NCI-H524 (cell line): ENCODE measurements at places on chromosomes 12 and 14.

GRCh38 chr12:46373301-46374296 is 1.0 kb upstream of the SLC38A2 start:
- DNase-seq = peak; percentile 40

- no peak for DNase-seq
These were observed 43.8 kb upstream of the BICD1 start for GRCh38 chr12:32062881-32063280.

- DNase-seq = no peak
These were observed 40.8 kb downstream of the ANO6 start for GRCh38 chr12:45256721-45257120.

DNA sequence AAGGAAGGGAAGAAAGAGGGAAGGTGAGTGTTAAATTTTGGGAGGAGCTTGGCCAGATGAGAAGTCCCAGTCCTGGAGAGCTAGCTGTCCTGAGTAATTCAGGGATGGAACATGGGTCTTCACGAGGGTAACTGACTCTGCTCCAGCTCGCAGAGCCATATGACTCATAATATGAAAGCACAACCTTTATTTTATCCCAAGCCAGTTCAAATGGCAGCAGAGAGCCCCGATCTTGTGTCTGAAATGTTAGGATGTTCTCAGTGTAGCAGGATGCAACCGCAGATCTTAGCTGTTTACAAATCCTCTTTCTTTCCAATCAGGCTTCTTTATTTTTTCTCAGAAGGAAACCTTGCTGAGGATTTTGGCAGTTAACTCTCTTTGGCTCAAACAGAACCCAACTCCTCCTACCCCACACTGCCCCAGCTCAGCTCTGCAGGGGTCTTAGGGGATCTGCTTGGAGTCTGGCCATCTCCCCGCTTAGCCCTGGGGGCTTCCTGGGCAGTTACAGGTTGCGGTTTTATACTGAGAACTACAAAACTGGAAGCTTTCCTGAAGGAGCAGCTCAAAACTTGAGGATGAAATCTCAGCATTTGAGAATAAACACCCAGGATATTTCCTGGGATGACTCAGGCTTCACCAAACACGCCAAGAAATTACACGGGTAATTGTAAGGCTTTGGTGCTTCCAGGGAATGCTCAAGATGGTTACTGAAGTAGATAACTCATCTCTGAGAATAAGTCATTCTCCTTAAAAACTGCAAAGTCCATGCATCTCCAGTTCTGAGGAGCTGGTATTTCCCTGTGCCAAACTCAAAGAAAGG is 92.5 kb downstream of the VCPKMT start:
- no peak for DNase-seq

DNA sequence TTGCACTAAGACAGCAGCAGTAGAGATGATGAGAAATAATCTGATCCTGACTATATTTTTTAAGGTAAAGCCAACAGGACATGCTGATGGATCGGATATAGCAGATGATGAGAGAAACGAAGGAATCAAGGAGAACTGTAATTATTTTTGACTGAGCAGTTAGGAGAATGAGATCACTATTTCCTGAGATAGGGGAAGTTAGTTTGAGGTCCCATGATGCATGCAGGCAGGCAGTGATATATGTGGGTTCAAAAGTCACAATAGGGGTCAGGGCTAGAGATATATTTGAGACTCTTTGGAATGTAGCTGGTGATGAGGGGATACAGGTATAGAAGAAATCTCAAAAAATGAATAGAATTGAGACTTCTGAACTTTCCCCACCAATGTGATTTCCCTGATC is 107.6 kb downstream of the GTF2A1 start:
- DNase-seq = no peak

- no peak for DNase-seq
These were observed 3.3 kb upstream of the RPH3A start for GRCh38 chr12:112788205-112788604.

DNA sequence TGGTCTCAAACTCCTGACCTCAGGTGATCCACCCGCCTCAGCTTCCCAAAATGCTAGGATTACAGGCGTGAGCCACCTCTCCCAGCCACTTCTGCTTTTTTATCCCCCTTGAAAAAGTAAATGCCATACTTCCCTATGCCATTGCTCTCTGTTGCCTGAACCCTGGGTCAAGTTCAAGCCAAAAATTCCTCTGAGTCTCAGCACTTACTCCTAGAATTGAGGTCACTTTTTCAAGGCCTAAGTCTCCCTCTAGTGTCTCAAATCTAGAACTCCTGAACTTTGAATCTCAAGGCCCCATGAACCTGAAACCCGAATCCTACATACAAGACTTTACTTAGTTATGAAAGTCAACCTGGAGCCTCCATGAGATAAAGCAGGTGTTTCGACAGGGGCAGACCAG is 1.4 kb upstream of the APOBEC1 start:
- no peak for DNase-seq

- DNase-seq = peak; percentile 55
These were observed 95.1 kb downstream of the NT5DC3 start for GRCh38 chr12:103745962-103746361.

GRCh38 chr12:109724321-109724892 is 10.8 kb downstream of the FAM222A start:
- DNase-seq = no peak

DNA sequence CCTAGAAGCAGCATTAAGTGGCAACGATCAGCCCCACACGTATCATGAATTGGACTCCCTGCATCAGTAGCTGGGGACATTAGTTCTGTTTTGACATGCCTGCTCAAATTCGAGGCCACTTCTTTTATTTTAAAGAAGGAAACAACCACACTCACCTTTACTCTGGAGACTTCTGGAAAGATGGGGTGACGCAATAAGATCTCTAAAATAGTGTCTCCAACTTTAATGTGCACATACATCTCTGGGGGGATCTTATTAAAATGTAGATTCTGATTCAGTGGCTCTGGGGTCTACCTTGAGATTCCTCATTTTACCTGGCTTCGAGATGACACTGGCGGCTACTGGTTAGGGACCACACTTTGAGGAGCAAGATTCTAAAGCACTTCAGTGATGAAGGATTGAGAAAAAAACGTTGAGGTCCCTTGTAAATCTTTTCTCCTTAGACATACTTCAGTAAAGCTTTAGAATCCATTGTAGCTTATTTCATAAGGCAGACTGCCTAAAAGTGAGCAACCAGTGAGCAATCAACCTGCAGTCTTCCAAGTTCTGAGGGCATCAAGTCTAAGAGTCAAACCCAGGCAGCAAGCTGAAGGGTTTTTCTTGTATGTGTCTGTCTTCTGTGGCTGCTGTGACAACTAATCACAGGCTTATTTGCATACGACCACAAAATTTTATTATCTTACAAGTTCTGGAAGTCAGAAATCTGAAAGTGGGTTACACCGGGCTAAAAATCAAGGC is 718.6 kb upstream of the TBX3 start:
- DNase-seq = no peak

DNA sequence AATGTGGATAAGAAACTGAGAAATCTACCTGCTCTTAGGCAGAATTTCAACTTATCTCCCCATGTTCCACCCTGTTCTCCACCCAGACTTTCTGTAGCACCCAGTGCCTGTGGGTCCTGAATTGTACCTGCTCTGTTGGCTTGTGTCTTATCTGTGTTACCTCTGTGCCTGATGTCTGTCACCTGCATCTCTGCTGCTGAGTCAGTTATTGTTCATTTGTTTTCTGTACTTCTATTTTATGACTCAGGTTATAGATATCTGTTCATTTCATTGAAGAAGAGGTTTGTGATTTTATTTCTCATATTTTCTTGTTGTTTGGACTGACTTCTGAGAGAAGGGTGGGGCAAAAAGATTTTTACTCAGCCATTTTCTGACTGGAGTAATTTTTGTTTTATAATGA is 11.7 kb downstream of the SOCS4 start:
- DNase-seq = no peak

- DNase-seq = no peak
These were observed 118.6 kb upstream of the SYT1 start for GRCh38 chr12:78746001-78746400.

GRCh38 chr14:36454599-36455240 is 65.3 kb downstream of the NKX2-1 start:
- DNase-seq = no peak

GRCh38 chr14:53929871-53930715 is 26.5 kb downstream of the BMP4 start:
- peak; percentile 51 for DNase-seq

DNA sequence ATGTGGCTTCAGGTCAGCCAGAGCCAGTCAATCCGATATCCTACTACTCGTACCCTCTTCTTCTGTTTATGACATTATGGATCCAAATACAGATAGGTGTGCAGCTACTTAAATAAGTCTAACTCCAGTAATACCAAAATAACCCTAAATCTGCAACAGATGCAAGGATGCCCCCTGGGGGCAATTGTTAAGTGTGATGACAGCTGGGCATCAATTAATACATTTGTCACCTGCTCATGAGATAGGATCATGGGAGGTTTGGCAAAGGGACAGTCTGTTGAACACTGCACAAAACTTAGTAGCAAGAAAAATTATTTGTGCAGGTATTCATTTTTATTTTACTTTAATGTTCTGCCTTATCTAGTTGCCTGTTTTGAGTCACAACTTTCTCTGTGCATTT is 83.2 kb downstream of the SLC38A6 start:
- DNase-seq = peak; percentile 96

GRCh38 chr12:54588110-54588889 is at the start of gene PPP1R1A:
TSS of gene PPP1R1A (minus strand) at chr12:54588659. CDS start at chr12:54588488, 171 bp downstream.
- no peak for DNase-seq

- DNase-seq = no peak
These were observed 418.9 kb downstream of the ZFP36L1 start for GRCh38 chr14:68373847-68374444.

DNA sequence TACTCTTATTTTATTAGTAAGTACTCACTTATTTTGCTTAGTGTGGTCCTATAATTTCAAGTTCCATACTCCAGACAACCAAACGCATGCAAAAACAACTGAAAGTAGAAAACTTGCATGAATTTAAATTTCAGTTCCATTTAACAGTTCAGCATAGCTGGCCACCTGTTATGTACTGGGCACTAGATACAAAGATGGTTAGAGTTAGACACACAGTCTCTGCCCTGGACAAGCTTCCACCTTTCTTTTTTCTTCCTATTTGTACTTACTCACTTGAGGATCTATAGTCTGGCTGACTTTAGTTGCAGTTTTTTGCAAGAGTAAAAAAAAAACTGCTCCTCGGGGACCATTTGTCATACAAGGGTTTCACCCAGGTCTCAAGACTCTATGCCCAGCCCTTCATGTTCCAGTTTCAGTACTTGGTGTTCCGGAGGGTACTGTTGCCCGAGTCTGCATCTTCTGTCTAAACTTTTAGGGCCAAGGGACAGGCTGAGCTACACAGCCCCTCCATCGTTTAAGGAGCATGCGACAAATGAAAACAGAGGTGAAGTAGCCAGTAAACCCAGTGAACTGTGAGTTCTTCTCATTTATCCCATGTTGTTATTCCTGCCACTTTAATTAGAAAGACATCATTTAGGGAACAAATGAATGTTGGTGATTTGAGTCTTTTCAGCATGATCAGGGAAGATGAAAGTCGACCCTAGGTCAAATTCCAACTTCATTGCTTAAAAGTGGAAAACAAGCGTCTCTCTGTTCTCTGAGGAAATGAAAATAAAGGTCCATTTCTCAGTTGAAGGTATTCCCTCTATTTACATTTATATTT is 22.3 kb downstream of the RPGRIP1 start:
- DNase-seq = no peak

DNA sequence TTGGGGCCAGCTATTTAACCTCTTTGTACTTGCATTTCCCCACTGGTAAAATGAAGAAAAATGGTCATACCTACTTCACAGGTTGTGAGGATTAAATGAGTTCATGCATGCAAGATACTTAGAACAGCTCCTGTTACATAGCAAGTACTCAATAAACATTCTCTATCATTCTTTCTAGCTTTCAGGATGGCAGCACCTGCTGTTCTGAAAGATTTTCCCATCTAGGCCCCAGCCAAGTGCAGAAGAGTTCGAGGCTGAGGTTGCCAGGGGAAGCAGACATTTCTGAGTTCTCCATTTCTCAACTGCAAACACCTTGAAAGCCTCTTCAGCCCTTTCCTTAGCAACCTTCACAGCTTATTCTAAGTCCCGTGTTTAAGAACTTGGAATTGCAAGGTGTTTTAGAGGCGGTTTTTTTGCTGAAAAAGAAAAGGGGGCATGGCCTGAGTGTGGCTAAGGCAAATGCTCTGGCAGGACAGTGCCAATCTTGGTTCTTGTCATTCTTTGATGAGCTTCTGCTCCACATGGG is 73.0 kb upstream of the PRMT8 start:
- DNase-seq = no peak

DNA sequence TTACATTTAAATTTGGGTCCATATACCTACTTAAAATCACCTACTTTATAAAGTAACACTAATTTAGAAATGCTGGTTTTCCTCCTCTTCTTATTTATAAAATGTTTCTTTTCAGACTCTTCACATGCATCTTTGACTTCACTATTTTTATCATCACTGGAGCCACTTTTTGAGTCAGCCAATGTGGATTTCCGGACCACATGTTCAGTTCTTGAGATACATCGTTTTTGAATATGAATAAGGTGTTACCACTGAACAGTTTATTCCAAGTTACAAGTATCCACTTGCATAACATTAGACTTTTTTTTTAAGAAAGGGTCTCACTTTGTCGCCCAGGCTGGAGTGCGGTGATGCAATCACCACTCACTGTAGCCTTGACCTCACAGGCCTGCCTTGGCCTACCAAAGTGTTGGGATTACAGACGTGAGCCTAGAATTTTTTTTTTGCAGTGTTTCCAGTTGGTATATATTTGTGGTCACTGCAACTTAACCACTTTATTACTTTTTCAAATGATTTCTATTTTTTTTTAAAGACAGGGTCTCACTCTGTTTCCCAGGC is 5.7 kb downstream of the FNTB start:
- no peak for DNase-seq

DNA sequence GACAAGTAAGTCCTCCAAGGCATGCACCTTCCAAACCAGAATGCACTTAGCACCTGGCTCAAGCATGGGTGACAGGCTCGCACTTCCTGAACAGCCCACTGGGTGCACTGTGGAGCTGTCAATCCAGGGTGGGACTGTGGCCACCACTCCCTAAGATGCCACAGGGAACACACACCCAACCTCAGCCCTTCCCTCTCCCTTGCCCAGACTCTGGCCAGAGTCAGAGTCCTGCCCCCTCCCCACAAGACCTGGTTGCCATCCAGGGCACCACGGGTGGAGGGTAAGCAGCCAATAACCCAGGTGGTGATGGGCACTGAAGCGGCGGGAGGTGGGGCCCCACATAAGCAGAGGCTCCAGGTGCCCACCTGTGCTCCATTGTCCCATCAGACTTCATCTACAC is 160.6 kb downstream of the MYRFL start:
- peak; percentile 12 for DNase-seq

GRCh38 chr12:12491606-12492005 is 71.1 kb downstream of the DUSP16 start:
- no peak for DNase-seq

- no peak for DNase-seq
These were observed 6.0 kb upstream of the SHMT2 start for GRCh38 chr12:57223191-57224165.
